ENCODE measurements at places on chromosomes 3 and 15.

GRCh38 chr15:67792250-67792942, 32.9 kb upstream of the SKOR1 start:
- no peak for DNase-seq

DNA sequence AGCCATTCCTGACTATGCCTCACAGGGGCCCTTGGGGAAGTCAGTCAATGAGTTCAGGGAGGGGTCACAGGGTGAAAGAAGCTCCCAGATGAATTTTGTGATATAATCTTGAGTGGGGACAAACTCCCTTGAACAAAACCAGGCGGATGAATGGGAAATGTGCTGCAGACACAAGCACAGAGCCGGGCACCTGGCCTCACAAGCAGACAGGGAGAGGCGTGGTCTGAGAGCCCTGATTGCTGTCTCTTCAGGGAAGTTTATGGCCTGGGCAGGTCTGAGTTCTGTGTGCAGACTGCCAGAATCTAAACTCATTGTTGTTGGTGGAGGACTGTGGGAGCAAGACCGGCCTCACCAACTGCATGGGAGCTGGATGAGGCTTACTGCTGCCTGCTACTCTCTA, 591.8 kb downstream of the EPHA3 start:
- no peak for DNase-seq

- DNase-seq = no peak
Measured at GRCh38 chr3:135348690-135349089, 553.6 kb downstream of the EPHB1 start.

DNA sequence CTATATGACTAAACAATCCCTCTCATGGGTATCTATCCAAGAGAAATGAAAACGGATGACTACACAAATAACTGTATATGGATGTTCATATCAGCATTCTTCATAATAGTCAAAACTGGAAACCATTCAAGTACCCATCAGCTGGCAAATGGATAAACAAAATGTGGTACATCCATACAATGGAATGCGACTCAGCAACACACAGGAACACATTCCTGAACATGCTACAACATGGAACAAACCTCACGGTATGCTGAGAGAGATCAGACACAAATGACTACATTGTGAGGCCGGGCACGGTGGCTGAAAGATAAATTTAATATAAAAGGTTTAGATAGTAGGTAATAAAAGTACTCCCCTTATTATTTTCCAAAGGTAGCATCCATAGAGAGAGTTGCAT, 42.6 kb downstream of the CCR4 start:
- no peak for DNase-seq

- DNase-seq = no peak
Measured at GRCh38 chr15:42184296-42184695, 23.8 kb downstream of the VPS39 start.

GRCh38 chr3:53226841-53227407, 28.9 kb downstream of the TKT start:
- no peak for DNase-seq

GRCh38 chr3:168034152-168034928, 61.4 kb downstream of the GOLIM4 start:
- DNase-seq = no peak

GRCh38 chr15:67755264-67755663, 70.0 kb upstream of the SKOR1 start:
- no peak for DNase-seq

DNA sequence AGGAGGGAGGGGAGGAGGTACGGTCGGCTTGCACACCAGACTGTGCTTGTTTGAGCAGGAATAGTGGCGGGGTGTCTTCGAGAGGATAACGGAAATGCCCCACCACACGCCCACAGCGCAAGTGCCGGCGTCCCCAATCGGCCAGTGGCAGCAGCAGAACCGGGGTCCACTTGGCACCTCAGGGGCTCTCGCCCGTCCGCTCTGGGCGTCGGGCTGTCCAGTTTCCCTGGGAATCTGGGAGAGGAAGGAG, 53.7 kb downstream of the CCDC54 start:
- no peak for DNase-seq

GRCh38 chr3:55491296-55491816, 4.2 kb upstream of the WNT5A start:
- DNase-seq = no peak

GRCh38 chr15:80587816-80588456, 107.2 kb upstream of the ABHD17C start:
- no peak for DNase-seq

DNA sequence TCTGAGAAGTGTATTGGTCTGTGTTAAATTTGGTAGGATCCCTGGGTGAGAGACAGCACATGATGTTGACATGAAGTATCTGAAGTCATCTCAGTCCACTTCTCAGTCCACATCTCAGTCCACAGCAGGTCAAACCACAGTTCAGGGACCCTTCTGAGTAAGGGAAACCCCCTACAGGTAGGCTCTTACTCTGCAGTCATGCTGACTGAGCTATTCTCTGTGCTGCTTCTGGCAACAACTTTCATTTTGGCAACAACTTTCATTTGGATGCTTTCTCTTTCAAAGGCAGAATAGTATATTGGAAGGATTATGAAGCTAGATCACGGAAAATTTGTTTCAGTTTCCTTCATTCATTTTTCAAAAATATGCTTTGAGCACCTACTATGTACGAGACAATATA, 178.2 kb upstream of the GOLIM4 start:
- DNase-seq = no peak

DNA sequence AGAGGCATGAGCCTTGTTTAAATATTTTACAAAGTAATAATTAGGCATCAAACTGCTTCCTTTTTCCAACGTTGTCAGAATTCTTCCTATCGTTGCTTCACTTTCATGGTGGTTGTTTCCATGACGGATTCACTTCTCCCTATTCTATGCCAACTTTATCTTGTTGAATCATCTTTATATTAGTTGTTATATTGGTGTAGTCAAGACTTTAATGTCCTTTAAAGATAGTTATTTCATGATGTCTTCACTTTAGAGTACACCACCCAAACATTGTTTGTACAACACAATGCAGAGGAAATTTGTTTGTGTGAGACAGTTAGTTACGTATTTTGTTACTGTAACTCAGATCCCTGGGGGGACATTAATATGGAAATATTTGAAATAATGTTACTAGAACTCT, 61.9 kb downstream of the CRYBG3 start:
- no peak for DNase-seq

DNA sequence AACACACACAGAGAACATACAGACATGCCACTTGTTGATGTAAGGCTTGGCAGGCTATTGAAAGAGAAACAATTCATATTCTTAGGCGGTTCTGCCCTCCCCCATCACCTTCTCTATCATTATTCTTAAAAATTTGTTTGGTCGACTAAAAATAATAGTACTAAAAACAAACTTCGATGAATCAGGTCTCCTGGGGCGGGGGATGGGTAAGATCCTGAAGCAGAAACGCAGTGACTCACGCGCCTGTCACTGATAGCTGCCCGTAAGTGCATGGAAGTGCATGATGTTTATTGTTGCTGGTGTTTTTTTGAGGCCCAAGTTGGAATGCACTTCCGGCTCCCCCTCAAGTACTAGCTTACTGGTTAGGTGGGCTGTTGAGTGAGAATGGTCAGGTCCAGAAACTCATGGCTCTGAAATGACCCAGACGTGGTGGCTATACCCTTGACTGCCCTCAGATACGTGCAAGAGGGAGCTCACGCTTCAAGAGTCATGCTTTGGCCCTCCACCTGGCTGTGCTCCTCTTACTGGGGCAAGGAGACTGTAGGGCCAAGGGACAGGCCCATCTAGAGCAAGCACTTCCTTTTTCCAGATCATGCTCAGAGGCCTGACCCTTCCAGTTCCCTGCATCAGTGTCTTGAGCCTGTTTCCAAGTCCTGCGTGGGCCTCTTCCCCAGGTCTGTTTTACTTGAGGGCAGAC, 10.9 kb downstream of the SMAD3 start:
- peak; percentile 95 for DNase-seq

DNA sequence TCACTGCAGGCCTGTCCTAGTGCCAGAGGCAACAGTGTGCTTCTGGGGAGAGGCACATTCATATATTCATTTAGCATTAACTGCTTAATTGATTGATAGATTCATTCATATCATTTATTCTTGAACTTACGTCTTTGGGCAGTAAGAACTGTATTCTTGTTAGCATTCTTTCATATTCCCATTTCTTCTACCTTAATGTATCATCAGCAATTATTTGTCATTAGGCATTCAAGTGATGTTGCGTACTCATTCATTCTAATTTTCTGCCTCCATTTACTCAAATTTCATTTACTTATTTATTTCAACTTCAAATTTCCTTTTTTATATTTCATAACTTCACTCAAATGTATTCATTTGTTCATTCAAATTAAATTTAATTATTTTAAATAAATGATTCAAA, 31.5 kb upstream of the CCR4 start:
- DNase-seq = no peak

- DNase-seq = peak; percentile 75
Measured at GRCh38 chr3:56980798-56981390, 79.6 kb upstream of the SPATA12 start.

DNA sequence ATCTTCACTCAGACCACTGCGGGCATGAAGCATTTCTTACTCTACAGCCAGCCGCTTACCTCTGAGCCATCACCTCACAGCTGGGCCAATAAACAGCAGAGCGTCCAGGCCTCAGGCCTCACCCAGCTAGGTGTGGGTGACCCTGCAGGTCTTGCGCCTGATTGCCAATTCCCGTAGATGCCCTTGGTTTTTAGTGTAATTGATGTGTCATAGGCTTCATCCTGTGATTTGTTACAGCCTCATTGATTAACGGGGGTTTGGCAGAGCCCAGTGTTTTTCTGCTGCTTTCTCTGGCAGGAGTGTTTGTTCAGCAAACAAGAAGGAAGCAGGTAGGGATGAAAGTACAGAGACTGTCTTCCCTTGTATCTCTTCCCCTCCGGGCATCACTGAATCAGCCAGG, 49.6 kb upstream of the BNIP2 start:
- DNase-seq = no peak

- no peak for DNase-seq
Measured at GRCh38 chr3:4864503-4864902, 114.7 kb upstream of the BHLHE40 start.

- no peak for DNase-seq
Measured at GRCh38 chr15:89781055-89781454, 4.9 kb downstream of the MESP2 start.

- DNase-seq = no peak
Measured at GRCh38 chr15:94416820-94417219, 185.5 kb downstream of the MCTP2 start.

DNA sequence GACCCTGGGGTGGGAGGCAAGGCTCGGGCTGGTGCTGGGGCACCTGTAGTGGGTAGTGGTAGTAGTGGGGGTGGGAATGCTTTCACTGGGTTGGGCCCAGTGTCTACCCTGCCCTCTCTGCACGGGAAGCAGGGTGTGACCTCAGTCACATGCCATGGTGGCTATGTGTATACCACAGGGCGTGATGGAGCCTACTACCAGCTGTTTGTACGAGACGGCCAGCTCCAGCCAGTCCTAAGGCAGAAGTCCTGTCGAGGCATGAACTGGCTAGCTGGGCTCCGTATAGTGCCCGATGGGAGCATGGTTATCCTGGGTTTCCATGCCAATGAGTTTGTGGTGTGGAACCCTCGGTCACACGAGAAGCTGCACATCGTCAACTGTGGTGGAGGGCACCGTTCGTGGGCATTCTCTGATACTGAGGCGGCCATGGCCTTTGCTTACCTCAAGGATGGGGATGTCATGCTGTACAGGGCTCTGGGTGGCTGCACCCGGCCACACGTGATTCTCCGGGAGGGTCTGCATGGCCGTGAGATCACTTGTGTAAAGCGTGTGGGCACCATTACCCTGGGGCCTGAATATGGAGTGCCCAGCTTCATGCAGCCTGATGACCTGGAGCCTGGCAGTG, 5.2 kb downstream of the DALRD3 start:
- DNase-seq = no peak

GRCh38 chr15:74392451-74392830, 25.0 kb upstream of the CYP11A1 start:
- no peak for DNase-seq

Measured in SJSA1 (cell line).